ENCODE measurements at places on chromosomes 4 and X.

DNA sequence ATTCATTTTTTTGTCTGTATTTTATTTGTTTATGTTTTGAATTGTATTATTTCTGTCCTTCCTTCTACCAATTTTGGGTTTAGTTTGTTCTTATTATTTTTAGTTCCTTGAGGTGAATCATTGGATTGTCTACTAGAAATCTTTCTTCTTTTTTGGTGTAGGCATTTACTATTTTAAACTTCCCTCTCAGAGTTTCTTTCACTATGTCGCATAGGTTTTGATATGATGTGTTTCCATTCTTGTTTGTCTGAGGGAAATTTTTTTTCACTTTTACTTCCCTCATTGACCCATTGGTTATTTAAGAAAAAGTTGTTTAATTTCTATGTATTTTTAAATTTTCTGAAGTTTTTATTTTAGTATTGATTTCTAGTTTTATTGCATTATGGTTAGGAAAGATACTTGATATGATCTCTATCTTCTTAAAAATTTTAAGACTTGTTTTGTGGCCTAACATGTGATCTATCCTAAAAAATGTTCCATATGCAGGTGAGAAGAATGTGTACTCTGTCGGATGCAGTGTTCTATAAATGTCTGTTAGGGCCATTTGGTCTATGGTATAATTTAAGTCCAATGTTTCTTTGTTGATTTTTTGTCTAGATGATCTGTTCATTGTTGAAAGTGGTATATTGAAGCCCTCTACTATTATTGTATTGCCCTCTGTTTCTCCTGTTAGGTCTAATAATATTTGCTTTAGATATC lies 68.8 kb downstream of the IL15 start:
- no peak for DNase-seq

GRCh38 chr4:41437111-41437536 lies 100.8 kb upstream of the LIMCH1 start:
- DNase-seq, result no peak

DNA sequence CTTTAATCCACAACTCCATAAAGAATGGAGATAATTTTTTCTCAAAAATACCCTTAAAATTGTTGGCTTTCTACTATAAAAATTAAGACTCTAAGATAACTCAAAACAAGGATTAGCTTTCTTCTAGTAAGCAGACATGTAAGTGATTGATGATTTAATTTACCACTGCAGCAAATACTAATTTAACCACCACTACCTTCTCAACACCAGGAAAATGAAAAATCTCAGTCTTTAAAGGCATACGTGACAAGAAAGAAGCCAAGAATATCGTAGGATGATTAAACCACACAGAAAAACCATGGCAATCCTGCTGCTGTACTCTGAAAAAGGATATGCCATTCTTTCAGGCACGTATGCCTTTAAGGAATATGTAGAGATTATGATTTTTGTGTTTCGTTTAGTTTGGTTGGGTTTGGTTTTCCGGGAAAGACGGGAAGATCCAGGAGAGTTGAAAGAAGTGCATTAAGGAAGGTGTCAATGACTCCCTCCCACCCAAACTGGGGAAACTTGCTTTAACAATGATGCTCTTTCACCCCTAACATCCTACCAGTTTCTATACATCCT lies 881 bp downstream of the LRCH2 start:
- DNase-seq, result no peak

DNA sequence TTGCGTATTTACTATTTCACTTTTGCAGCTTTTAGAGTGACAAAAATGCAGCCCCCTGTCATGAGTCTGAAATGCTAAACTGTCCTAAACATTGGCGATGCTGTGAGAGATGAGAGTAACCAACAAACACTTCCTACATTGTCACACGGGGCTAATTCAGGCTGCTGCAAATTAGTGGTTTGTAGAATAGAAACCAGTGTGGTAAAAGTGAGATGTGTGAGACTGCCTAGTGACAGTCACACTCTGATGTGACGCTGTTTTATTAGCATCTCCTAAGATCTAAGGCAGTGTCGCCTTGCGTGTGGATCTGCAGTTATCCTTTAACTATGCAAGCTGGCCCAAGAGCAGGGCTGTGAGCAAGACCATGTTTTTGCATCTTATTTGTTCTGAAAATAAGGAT lies 800.2 kb upstream of the TENM3 start:
- no peak for DNase-seq

GRCh38 chrX:135984791-135985156 lies 461 bp upstream of the SLC9A6 start:
- no peak for DNase-seq

- DNase-seq, result peak; percentile 49
Measured at GRCh38 chrX:25544641-25545040, 528.9 kb upstream of the ARX start.

GRCh38 chrX:130895299-130895698 lies 7.7 kb downstream of the ENOX2 start:
- no peak for DNase-seq

- no peak for DNase-seq
Measured at GRCh38 chr4:100819505-100819904, 301.7 kb upstream of the EMCN start.

DNA sequence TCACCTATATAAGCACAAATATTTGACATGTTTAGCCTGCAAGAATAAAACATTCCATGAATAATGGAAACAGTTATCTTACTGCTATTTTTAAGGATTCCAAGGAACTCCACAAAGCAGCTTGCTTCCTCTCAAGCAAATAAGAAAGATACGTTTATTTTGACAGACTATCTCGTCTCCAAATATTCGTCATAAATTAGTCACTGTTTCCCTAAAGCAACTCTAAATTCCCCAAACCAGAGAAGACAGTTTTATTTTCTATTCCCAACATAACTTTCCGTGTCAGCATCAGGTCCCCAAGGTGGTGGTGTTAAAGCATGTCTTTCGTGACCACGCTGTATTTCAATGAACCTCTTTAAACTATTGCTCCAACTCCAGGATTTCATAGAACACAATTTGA lies 24.3 kb upstream of the DKK2 start:
- peak; percentile 5 for DNase-seq

- no peak for DNase-seq
Measured at GRCh38 chr4:81235982-81236749, 21.1 kb upstream of the PRKG2 start.

GRCh38 chrX:6292599-6292998 lies 63.9 kb upstream of the NLGN4X start:
- DNase-seq, result no peak

GRCh38 chr4:147362938-147363337 lies 118.0 kb upstream of the EDNRA start:
- peak; percentile 88 for DNase-seq

GRCh38 chr4:152417673-152418072 lies 118.2 kb downstream of the FBXW7 start:
- no peak for DNase-seq

- no peak for DNase-seq
Measured at GRCh38 chrX:3066555-3066954, 25.3 kb downstream of the ARSF start.

DNA sequence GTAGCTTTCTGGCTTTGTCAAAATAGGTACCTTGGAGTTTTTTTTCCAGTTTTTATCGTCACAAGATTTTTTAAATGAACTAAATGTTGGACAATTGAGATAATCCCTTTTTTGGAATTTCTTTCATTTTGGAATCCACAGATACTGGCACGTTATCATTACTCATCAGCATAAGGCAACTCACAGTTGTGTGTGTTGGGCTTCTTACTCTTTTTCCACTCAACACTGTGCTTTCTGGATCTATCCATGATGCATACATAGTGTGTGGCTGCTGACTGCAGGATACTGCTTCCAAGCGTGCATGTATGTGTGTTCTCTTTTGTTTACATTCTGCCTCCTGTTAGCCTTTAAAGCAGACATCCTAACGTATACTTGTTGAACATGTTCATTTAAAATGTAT lies 113.5 kb upstream of the FAM9A start:
- no peak for DNase-seq

- peak; percentile 16 for DNase-seq
Measured at GRCh38 chr4:37865450-37865849, 25.4 kb upstream of the TBC1D1 start.

DNA sequence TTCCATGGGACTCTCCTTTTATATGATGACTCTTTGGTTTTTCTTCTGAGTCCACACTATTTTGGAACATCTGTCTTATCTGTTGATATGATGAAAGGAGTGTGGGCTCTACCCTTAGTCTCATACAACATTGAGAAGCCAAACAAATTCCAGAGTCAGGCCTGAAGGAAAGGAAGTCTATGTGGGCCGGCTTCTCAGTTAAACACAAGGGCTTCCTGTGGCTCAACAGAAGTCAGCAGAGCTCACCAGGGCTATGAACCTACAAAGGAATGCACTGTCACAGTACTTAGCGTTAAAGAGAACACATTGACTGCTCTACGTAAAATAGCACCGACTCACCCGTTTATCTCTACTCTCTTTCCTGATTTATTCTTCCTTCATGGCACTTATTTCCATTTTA lies 641.0 kb upstream of the FRG1 start:
- no peak for DNase-seq

DNA sequence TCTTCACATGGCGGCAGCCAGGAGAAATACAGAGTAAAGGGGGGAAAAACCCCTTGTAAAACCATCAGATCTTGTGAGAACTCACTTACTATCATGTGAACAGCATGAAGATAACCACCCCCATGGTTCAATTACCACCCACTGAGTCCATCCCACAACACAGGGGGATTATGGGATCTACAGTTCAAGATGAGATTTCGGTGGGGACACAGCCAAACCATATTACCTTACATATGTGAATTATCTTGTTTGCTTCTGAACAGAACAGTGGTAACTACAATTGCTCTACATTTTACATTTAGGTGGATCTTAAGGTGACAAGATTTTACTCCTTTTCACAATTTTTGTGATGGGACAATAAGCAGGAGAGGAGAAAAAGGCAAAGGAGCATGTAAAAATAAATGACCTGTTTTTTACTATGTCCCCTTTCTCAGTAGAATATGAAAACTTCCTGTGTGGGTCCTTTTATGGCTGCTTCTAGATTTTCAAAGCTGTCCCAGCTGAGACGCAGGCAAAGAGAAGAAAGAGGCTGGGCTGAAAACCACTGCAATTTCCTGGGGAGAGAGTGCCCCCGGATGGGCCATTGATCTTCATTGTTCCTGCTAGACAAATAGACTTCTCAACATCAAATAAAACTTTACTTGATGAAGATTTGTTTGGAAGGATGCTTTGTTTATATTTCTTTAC lies 45.9 kb upstream of the PGM2 start:
- DNase-seq, result peak; percentile 24

DNA sequence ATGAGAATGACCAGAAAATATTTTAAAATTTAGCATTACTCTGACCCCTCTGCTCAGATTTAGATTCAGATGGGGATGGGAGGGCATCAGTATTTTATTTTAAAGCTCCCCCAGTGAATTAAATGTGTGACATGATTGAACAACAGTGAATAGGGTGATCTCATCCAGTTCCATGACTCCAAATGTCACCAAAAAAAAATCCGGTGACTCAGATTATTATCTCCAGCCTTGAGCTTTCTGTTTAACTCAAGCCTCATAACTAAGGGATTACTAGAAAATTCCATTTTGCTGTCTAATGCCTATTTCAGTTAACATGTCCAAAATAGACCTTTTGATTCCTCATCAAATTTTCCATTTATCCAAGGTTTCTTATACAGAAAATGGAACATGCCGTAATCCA lies 121.8 kb upstream of the TMEM47 start:
- DNase-seq, result peak; percentile 86

GRCh38 chr4:153242839-153243324 lies 38.6 kb downstream of the TRIM2 start:
- DNase-seq, result no peak

DNA sequence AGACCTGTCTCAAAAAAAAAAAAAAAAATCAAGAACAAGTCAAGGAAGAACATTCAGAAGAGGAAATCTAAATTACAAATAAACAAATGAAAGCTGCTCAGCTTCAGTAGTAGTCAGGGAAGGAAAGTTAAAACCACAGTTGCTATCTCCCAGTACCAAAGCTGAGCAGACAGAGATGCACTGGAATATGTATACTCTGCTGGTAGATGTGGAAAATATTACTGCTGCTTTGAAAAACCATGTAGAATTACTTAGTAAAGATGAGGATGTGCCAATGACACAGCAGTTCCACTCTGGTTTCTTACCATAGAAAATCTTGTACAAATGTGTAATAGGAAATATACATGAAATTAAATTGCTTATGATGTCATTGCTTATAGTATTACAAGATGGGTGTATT lies 25.1 kb upstream of the PRKX start:
- DNase-seq, result no peak

GRCh38 chrX:28586286-28586685 lies 960 bp upstream of the IL1RAPL1 start:
- peak; percentile 20 for DNase-seq

GRCh38 chrX:147917700-147918695 lies 6.3 kb downstream of the FMR1 start:
- no peak for DNase-seq

DNA sequence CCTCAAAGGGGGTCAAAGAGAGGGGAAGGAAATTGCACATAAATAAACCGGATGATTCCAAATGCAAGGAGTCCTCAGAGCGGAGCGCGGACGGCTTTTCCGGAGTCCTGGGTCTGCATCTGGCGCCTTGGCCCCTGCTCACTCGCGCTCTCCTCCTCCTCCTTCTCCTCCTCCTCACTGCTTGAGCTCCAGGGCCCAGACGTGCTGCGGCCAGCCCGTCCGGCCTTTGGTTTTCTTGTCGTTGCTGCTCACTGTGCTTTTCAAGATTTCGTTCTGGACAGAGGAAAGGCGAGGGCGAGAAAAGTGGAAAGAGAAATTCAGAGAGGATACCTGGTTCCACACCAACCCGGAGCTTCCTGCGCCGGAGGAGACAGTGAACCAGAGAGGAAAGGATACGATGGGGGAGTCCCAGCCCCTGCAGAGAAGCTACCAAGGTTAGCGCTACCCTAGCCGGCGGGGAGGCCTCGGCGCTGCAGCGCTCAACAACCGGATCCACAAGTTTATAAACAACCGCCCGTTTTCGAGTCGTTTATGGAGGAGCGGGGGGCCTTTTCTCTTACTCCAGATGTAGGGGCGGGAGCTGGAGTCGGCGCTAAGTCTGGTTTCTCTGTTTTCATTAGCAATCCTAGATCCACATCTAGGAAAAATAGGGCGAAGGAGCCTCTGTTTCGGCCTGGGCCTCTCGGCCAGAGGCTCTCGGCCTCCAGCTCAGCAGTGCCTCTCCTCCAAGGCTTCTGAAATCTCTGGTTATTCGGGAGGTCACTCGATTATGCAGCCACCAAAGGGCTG lies 2.7 kb downstream of the HAND2 start:
- no peak for DNase-seq

- no peak for DNase-seq
Measured at GRCh38 chr4:140109737-140110136, 44.2 kb downstream of the MAML3 start.

GRCh38 chr4:156390599-156391324 lies 437.1 kb upstream of the CTSO start:
- no peak for DNase-seq

DNA sequence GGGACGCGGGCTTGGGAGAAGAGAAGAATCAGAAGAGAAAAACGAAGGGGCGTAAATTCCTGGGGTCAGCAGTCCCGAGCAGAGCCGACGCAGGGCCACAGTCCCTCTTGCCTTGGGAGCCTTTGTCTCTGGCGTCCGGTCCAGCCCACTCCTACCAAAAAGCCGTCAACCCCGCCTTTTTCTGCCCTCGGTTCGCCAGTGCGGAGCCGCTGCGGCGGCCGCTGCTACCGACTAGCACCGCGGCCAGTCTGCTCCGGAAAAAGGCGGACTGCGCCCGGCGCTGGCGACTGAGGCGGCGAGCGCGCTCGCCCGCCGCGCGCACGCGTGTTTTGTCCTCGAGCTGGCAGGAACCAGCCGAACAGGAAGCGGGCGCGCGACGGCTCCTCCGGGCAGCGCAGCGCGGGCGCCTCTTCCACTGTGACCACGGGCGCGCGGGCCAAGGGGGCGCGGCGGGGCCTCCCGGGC lies 502 bp downstream of the HNRNPDL start:
- DNase-seq, result no peak
